ENCODE measurements at places on chromosomes 7 and 10. TPM values are rescaled to one million over a fixed set of nuclear protein-coding genes. Genes with fewer than 3 reads are reported as not detected.

DNA sequence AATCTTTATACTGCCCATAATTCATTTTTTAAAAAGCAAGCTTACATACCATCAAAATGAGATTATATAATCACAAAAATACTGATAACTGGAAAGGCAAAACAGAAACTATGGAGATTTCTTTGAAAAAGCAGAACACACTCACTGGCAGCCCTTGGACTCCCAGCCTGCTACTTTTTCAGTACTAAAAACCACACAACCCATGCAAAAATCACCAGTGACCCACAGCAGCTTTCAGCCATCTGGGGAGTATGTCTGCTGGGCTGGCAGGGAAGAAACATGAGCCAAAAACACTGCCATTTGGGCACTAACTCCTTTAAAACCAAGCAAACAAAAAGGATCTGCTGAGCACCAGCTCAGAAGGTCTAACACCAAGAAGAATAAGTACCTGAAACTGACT lies 80.0 kb upstream of the DDC start:
- no peaks in the 10 kb centered on the region for H3K4me1 ChIP-seq
- DNase-seq, result no peak
- H3K27ac ChIP-seq, result no peak overlapping the region
- H3K4me3 ChIP-seq, result no peak overlapping the region

Gene AGR3
- not detected for total RNA-seq

DNA sequence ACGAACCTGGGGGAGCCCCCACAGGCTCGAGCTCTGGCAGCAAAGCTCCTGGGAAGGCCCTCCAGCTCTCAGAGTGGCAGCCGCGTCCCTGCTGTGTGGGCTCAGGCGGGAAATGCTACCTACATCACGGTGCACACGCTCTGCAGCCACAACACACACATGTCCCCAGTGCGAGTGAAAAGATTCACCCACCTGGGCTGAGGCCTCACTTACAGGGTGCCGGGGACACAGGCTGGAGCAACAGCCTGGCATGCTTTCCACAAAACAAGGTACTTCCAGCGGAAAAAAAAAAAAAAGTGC lies 410.4 kb upstream of the FOXK1 start:
- no peaks in the 10 kb centered on the region for H3K27me3 ChIP-seq
- no peaks in the 10 kb centered on the region for H3K36me3 ChIP-seq
- no peak overlapping the region for H3K27ac ChIP-seq

Gene CDH23
- total RNA-seq, result 6.0 TPM

Gene NME8
- 23.5 TPM for total RNA-seq

DNA sequence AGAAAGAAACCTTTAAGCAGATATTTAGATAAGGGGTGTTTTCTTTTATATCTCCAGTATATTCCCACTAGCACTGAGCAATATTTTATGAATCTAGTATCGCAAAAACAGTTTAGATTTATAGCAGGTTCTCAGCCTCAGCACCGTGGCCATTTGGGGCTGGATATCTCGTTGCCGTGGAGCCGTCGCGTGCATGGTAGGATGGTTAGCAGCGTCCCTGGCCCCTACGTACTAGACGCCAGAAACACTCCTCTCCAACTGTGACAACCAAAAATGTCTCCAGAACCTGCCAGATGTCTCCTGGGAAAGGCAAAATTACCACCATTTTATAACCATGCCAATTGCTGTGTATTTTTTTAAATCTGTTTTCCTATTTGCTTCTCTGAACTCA lies 172.9 kb downstream of the CACNB2 start:
- H3K27me3 ChIP-seq, result no peaks in the 10 kb centered on the region
- no peaks in the 10 kb centered on the region for H3K4me1 ChIP-seq
- no peak overlapping the region for H3K27ac ChIP-seq
- no peak overlapping the region for H3K4me3 ChIP-seq
- no peaks in the 10 kb centered on the region for H3K36me3 ChIP-seq

Gene GPR15LG
- total RNA-seq, result not detected

DNA sequence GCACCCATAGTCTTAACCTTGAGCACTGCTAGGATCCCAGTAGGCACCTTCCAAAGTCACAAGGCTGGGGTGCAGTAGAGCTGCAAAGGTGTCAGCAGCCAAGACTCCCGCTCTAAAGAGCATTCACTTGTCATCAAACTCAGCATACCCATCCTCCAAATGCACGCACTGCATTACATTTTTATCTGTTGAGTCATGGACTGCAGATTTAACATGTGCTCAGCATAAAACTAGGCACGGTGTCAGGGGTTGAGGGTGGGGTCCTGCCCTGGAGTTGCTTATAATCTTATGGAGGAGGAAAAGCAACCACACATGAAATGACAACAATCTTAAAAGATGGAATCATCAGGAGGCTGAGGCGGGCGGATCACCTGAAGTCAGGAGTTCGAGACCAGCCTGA lies 102.6 kb downstream of the PARP12 start:
- H3K4me3 ChIP-seq, result no peak overlapping the region
- no peaks in the 10 kb centered on the region for H3K27me3 ChIP-seq
- no peak overlapping the region for H3K27ac ChIP-seq
- DNase-seq, result no peak
- H3K4me1 ChIP-seq, result no peaks in the 10 kb centered on the region
- peaks cover 7% of the 10 kb centered on the region for H3K36me3 ChIP-seq

DNA sequence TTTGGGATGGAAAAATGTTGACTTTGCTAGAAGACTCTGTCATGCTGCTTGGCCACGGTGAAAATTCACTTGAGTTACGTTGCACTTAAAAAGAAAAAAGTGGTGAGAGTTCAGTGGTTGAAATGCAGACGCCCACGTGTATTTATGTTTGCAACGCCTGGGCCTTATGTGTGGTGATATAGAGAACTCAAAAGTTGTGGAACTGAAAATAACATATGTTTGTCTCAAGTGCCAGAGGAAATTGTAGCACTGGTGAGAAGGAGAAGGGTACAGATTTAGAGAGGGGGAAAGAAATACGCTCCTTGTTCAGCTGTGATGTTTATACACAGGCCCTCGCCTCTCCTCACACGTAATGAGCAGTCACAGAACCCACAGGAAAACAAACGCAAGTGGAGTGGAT lies 73.6 kb downstream of the EMX2 start:
- H3K4me3 ChIP-seq, result no peak overlapping the region
- no peak overlapping the region for H3K27ac ChIP-seq
- H3K36me3 ChIP-seq, result no peaks in the 10 kb centered on the region
- DNase-seq, result no peak
- no peaks in the 10 kb centered on the region for H3K27me3 ChIP-seq
- no peaks in the 10 kb centered on the region for H3K4me1 ChIP-seq

Gene TAX1BP1
- total RNA-seq, result 158 TPM

DNA sequence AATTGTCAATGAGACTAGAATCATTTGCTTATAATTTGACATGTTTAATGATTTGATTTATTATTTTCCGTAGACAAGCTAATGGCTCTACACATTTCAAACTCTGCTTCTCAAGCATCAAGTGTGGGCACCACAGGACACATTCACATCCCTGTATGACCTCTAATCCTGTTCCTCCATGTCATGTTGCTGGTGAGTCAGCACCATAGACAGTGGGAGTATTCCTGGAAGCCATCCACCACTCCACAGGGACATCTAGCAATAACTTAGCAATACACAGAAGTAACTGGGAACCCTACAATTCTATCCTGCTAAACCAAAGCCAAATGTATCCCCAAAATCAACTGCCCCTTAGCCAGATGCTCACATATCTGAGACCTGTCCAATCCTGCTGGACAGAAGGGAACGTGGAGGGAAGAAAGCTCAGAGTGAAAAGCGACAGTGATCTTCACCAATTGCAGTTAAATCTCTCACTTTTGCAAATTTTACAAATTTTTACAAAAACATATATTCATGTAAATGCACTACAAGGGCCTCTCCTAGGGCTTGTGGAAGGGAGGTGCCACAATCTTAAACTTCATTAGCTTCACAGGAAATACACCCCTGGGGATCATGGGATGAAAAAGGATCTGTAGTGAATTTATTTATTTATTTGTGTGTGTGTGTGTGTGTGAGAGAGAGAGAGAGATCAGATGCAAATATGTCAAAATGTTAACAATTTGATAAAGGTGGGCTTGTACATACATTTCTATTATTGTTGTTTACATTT lies 126.5 kb downstream of the GFRA1 start:
- no peaks in the 10 kb centered on the region for H3K27me3 ChIP-seq
- no peak overlapping the region for H3K4me3 ChIP-seq
- H3K36me3 ChIP-seq, result no peaks in the 10 kb centered on the region
- no peak for DNase-seq

- DNase-seq, result no peak
- H3K27me3 ChIP-seq, result peaks cover 23% of the 10 kb centered on the region
- H3K36me3 ChIP-seq, result no peaks in the 10 kb centered on the region
- no peak overlapping the region for H3K4me3 ChIP-seq
- peaks cover 2% of the 10 kb centered on the region for H3K4me1 ChIP-seq
- H3K27ac ChIP-seq, result no peak overlapping the region
These were observed 2.1 kb downstream of the CADPS2 start for GRCh38 chr7:122884186-122884585.

DNA sequence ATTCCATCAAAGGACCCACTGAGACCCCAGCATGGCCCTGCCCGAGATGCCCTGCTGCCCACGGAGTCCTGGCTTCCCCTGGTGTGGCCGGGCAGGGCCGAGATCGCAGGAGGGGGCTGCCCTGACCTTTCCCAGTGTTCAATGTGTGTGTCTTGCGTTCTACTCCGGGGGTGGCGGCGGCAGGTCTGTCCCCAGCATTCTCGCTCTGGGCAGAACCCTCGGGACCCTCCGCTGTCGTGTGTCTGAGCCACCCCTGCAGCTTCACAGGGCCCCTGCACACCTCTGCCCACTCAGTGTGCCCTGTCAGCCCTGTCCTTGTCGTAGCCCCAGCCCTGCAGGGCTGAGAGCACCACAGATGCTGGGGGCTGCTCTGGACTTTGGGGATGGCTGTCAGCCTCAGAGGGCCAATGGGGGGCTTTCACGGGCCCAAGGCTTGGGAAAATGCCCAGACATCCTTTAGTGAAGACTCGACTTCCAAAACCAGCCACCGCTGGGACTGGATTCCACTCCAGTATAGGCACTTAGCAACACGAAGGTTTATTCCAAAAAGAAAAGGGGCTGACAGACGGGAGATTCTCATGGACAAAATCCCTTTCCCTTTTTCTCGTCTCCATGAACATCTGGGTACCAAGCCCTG lies 30.0 kb upstream of the KNDC1 start:
- H3K4me1 ChIP-seq, result no peaks in the 10 kb centered on the region
- H3K27me3 ChIP-seq, result no peaks in the 10 kb centered on the region
- H3K4me3 ChIP-seq, result no peak overlapping the region

- H3K4me3 ChIP-seq, result no peak overlapping the region
- no peak overlapping the region for H3K27ac ChIP-seq
- H3K27me3 ChIP-seq, result no peaks in the 10 kb centered on the region
- DNase-seq, result no peak
These were observed 144.3 kb downstream of the TCERG1L start for GRCh38 chr10:131167036-131167860.

GRCh38 chr7:14805105-14805719 lies 97.3 kb downstream of the DGKB start:
- H3K27me3 ChIP-seq, result no peaks in the 10 kb centered on the region
- DNase-seq, result no peak
- no peak overlapping the region for H3K4me3 ChIP-seq
- no peaks in the 10 kb centered on the region for H3K4me1 ChIP-seq

DNA sequence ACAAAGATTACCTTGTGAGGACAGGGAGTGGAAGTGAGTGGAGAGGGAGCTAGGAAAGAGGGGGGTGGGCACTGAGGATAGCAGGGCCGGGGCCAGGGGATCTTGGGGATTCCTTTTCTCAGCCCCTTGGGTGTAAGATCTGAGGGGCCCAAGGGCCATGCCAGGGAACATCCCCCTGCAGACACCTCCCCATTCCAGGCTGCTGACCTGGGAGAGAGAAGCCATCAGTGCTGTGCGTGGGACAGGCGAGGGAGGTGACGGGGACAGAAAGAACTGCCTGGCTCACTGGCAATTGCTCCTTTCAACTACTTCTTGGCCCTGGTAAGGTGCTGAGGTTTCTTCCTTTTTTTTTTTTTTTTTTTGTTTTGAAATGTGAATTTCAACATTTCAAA lies 12.0 kb upstream of the BTBD16 start:
- no peak for DNase-seq
- no peaks in the 10 kb centered on the region for H3K36me3 ChIP-seq
- H3K27me3 ChIP-seq, result no peaks in the 10 kb centered on the region
- no peak overlapping the region for H3K27ac ChIP-seq
- no peak overlapping the region for H3K4me3 ChIP-seq

- H3K4me3 ChIP-seq, result no peak overlapping the region
- no peak for DNase-seq
- H3K36me3 ChIP-seq, result no peaks in the 10 kb centered on the region
- no peaks in the 10 kb centered on the region for H3K4me1 ChIP-seq
These were observed 162.0 kb upstream of the TMEM72 start for GRCh38 chr10:44749151-44749550.

Gene FBXO24
- total RNA-seq, result 0.88 TPM

Gene CPA4
- total RNA-seq, result not detected

Gene PPRC1
- total RNA-seq, result 48.0 TPM

DNA sequence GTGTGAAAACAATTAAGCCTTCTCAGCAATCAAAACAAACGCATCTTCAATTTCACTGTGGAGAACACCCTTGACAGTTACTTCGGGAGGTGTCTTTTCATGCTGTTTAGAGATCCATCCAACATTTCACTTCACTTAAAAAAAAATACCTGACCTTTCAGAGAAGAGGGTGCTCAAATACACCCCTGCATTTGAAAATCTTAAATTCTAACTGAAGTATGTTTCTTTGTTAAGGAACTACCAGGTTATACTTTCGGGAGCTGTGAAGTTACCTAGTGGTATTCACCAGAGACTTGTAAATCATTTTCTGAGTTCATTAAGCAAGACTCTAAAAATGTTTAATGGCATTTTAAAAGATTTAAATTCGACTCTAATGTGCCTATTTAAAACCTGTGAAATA lies 38.8 kb downstream of the CNPY1 start:
- H3K4me3 ChIP-seq, result no peak overlapping the region
- H3K27ac ChIP-seq, result no peak overlapping the region
- no peaks in the 10 kb centered on the region for H3K36me3 ChIP-seq
- no peak for DNase-seq

Gene CDHR1
- total RNA-seq, result 6.5 TPM

Gene COBL
- not detected for total RNA-seq

Gene ZNF33A
- 34.1 TPM for total RNA-seq

Gene PAOX
- 5.8 TPM for total RNA-seq

Gene PEX1
- 26.2 TPM for total RNA-seq

DNA sequence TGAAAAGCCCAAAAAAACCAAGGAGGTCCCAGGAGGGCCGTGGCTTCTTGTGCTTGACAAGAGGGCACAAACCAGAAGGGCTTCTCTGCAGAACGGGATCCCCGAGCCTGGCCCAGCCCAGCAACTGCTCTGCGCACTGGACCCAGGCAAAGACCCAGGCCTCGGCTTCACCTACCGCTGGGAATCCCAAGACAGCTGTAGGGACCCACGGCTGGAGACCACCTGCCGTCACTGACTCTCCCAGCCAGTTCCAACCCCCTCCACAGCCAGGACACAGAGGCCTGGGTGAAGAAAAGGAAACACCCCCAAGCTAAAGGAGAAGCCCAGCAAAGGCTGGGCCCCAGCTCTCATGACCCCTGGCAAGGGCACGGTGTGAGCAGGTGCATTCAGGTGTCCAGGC lies 24.3 kb downstream of the PDGFA start:
- no peak for DNase-seq
- no peak overlapping the region for H3K4me3 ChIP-seq
- no peak overlapping the region for H3K27ac ChIP-seq
- no peaks in the 10 kb centered on the region for H3K36me3 ChIP-seq

Gene SUN3
- not detected for total RNA-seq
